ENCODE measurements at places on chromosomes 3 and 15. TPM values are rescaled to one million over a fixed set of nuclear protein-coding genes. Genes with fewer than 3 reads are reported as not detected.

The EPHB1 gene
- 3.4 TPM for polyA plus RNA-seq

The APPL1 gene
- 7.9 TPM for polyA plus RNA-seq

The ROPN1 gene
- polyA plus RNA-seq = not detected

The CCDC39 gene
- 0.14 TPM for polyA plus RNA-seq

The ISLR gene
- 13.7 TPM for polyA plus RNA-seq

Measured in brain (organoid and tissue), 16 donors.